ENCODE measurements at places on chromosomes 13 and 19.

DNA sequence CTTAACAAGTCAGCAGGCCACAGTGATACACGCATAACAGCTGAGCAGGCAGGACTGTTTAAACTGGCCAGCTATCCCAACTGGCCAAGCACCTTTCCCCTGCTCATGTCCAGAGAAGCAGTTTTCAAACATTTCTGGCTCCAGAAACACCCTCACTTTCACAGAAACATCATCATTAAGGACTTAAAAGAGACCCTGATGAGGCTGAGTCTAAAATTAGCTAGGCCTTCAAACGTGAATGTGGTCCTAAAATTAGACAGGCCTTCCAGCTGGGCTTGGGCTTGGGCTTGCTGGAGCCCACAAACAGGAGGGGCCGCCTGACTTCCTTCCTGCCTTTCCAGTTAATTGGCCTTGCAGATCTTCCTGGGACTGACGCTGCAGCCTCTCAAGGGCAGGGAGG is 334.2 kb downstream of the DNAJC15 start:
- DNase-seq: no peak

- DNase-seq: peak; percentile 49
Measured at GRCh38 chr13:50375792-50376191, 360.5 kb downstream of the KCNRG start.

DNA sequence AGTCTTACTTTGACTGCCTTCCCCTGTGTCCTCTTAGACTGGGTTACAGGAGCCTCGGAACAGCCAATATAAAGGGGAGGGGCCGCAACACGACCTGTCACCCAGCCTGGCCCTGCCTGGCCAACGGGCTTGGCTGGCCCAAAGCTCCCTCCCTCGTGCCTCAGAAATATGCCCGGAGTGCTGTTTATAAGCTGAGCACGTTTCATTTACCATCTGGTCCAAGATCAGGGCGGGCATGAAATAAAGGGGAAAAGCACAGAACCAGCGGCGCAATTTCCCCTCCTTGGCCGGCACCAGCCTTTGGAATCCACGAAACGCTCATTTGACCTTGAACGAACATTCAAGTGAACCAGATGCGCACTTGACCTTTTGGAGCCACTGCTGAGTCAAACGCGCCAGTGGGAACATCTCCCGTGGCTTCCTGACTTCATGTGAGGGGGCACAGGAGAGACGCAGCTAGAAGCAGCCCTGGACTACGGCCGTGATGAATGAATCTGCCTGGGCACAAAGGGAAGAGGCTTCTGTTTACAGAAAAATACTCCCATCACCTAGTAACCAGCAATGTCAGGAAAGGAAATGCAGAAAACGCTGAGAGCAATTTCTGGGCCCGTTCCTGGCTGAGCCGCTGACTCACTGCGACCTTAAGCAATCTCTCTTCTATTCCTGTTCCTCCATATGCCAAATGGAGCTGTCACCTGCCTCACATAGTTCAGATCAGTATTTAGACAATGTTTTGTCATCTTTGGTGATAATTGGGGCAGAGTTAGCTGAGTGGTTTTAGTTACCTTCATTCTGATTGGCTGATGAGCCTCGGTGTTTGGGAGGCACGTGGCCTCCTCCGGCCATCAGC is 53.3 kb downstream of the RFX2 start:
- peak; percentile 90 for DNase-seq

GRCh38 chr19:17784201-17785008 is 10.5 kb upstream of the B3GNT3 start:
- DNase-seq: no peak

DNA sequence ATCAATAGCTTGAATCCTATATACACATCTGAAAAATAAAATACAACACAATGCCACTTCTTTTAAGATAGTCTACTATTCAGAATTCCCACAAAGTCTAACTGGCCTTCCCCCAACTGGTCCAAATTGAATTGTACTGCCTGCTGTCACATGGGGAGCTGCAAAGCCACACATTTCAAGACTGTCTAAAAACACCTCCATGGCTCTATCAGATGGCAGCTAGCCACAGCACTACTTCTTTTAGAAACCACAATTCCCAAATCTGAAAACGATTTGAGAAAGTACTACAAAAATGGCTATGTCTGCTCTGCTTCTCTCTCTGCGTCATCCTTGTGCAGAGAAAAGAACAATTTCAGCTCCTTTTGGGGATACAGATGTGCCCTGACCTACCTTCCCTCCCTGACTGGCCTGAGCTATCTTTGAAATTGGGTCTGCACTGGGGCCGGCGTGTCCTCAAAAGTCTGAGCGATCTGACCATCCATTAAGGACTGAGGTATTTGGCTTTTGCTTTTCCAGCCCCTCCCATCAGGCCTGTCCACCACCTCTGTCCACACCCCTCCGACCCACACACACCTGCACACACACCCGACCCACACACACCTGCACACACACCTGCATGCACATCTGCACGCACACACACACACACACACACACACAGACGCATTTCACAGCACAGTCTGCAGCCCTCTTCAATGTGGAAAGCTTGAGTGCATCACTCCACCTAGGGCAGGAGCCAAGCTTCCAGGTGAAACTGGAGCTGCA is 68.6 kb upstream of the IPO5 start:
- no peak for DNase-seq

DNA sequence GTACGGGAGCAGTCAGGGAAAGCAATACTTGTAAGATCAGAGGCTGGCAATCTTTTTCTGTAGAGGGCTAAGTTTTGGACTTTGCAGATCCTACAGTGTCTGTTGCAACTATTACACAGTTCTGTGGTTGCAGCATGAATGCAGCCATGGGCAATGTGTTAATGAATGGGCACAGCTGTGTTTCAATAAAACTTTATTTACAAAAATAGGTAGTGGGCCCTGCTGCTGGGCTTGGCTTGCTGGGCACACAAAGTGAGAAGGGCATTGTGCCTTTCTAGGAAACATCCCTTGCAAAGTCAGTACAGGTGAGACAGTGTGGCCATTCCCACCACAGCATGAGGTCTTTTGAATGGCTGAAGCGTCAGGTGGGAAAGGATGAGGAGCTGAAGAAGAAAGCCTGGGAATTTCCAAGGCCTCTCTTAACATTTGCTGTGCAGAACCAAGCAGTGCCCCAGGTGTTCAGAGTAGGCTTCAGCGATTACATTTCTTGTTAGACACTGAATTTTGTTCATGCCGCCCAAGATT is 9.1 kb downstream of the KL start:
- no peak for DNase-seq

All from AG09309 (cell line).